ENCODE measurements at places on chromosomes 5 and 9. TPM values are rescaled to one million over a fixed set of nuclear protein-coding genes. Genes with fewer than 3 reads are reported as not detected.

- no peak for DNase-seq
Measured at GRCh38 chr9:98120476-98120875, 1.5 kb upstream of the TRIM14 start.

DNA sequence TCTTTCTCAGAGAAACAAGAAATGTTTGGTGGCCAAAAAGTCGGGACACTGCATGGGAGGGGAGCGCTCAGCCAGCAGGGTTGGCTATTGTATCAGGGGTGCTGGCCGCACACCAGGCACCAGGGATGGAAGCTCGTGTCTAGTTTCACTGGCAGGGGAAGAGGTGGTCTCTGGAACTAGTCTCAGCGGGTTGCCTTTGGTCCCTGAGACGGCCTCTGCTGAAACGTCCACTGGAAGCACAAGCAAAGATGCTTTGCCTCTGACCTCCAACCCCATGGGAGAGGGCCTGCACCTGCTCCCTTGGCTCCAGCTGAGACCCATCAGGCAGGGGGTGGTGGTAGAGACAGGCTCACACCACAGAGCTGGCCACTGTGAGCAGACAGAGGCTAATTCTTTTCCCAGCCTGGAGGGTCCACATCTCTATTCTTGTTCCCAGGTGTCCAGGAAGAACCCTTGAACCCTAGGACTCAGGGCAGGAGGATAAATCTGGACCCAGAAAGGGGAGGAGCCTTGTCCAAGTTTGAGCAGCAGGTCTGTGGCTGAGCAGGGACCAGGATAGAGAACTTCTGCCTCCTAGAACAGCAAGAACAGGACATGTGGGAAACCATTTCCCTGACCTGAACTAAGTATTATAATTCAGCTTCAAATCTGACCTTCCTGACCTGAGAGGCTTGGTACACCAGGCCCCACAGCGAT, 102.6 kb downstream of the RGS3 start:
- DNase-seq, result peak; percentile 69

- DNase-seq, result peak; percentile 68
Measured at GRCh38 chr5:115461093-115461492, 83.5 kb downstream of the FEM1C start.

DNA sequence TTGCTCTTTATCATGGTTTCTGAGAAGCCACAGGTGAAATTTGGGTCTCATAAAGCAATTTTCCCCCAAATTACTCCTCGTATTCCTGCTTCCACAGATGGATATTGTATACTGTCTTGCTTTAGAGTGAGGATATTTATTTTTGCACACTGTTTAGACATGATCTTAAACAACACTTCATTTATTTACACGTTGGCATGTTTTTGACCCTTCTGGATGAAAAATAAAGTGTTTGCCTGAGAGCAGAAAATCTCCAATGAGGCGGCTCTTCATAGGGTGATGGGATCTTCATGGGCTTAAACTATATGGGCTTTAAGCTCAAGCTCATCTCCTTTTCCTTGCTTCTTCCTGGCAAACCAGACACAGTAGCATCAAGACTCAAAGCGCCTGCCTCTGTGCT, 148.4 kb downstream of the MACROH2A1 start:
- DNase-seq, result no peak

The SLC46A2 gene
- not detected for total RNA-seq

GRCh38 chr5:168234133-168234532, 57.3 kb upstream of the WWC1 start:
- no peak for DNase-seq

The OMD gene
- 0.06 TPM for total RNA-seq

- DNase-seq, result no peak
Measured at GRCh38 chr5:140631831-140632365, 1.1 kb downstream of the CD14 start.

The TAF11L5 gene
- total RNA-seq, result not detected

DNA sequence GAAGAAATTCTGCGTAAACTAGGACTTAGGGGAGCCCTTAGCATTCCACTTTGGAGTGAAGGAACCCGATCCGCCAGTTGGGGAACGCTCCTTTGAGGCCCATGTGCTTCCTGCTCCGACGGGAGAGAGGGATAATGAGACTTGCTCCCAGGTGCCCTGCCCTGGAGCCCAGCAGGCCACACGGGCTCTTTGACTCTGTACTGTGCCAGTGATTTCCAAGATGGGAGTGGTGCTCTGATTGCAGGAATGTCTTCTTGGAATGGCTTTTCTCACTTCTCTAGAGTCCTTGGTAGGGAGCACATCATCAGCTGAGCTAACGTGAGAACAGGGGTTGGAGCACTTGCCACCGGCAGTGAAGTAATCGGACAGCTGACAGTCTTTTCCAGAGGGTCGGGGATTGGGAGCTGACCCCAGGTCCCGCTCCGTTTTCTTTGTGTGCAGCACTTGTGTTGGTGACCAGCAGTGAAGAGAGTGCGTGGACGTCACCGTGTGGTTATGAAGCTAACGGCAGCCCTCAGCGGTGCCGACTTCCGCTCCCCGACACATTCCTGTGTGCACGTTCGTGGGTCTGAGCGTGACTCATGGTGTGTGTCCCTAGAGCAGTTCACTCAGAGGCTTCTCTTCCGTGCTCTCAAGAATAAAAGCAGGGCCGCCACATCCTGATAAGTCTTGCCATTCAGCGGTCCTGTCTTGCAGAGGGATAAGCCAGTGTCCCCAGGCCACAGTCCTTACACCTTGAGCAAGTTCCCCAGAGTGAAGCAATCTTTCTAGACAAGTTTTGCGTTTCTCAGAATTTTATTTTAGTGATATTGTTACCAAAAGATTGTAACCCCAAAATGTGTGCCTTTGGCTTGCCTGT, 25.6 kb downstream of the ABL1 start:
- peak; percentile 98 for DNase-seq

The TPPP gene
- total RNA-seq, result 0.06 TPM

The ST6GALNAC4 gene
- 50.9 TPM for total RNA-seq

The GPX8 gene
- total RNA-seq, result 129 TPM

GRCh38 chr9:121691890-121692289, 40.5 kb downstream of the DAB2IP start:
- no peak for DNase-seq

The PRUNE2 gene
- total RNA-seq, result 88.1 TPM

DNA sequence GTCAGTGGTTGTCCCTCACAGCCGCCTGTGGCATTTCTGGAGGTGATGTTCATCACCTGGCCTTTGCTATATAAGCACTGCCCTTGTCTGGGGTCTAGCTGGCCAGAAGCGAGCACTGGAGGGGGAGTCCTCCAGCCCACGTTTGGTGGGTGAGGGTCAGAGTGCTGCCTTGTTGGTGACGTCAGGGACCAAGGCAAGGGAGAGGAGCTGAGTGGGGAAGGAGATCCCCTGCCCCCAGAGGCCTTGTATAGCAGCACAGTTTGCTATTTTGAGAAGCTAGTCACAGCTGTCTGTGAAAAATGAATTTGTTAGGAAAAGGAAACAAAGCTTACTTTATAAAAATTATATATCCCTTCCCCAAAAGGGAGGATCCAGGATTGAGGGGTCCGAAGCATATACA, 49.8 kb downstream of the SYK start:
- no peak for DNase-seq

The RASEF gene
- not detected for total RNA-seq

The SEC24A gene
- 18.8 TPM for total RNA-seq

- peak; percentile 59 for DNase-seq
Measured at GRCh38 chr5:58972301-58972700, 389.4 kb downstream of the RAB3C start.

DNA sequence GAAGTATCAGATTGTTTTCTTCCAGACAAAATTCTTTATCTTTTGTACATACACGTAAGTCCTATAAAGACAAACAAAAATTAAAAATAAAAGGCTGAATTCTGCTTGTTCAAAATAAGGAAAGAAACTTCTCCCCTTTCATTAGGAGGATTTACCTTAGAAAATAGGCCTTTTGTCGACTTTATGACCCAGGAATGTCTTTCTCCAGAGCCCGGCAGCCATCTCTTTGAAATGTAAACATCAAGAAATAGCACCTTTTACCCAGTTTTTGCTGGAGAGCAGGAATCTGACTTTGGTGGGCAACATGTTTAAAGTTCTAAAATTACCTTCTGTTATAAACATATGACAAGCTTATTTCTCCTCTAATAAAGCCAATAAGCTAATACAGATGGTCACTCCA, 373.0 kb upstream of the FTMT start:
- no peak for DNase-seq

GRCh38 chr9:84694248-84694647, 24.7 kb downstream of the NTRK2 start:
- no peak for DNase-seq

DNA sequence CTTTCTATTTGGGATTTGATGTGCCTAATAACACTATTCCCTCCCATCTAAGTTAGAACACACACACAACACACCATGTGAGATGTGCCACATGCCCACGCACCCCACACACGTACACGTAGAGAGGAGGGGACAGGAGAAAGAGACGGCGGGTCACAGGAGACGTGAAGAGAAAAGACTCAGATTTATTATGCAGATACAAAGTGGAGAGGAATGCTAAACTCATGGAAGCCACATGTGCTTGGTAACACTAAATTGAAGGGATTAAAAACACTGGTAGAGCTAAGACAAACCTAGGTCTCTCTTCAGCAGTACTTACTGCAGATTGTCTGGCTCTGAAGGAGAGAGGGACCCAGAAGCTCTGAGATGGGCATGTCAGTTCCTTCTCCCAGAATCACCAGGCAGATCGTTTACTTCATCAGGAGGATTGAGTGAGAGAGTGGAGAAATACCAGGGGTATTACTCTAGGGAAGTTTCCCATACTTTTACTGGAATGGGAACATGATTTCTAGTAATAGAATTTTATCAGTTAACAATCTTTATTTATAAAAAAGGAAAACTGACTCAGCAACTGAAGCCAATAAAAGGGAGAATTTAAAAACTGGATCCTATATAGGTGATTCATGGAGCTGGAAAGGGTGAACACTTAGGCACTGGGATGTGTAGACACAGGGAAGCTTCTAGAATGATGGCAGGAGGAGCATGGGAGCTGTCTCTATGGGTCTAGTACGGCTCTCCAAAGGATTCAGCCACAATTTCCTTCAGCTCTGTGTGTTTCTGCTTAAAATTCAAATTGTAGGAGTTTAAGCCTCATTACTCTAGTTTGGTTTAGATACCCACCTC, 139.4 kb downstream of the MACIR start:
- DNase-seq, result no peak

The ANKRD31 gene
- not detected for total RNA-seq

- no peak for DNase-seq
Measured at GRCh38 chr9:114606068-114606467, 5.0 kb upstream of the TMEM268 start.

GRCh38 chr5:59540366-59540765, 353.2 kb downstream of the PDE4D start:
- no peak for DNase-seq

The CNTLN gene
- total RNA-seq, result 15.1 TPM

The ZNF354C gene
- 5.2 TPM for total RNA-seq

The ESM1 gene
- total RNA-seq, result 0.98 TPM

GRCh38 chr5:103690676-103691075, 128.1 kb upstream of the NUDT12 start:
- no peak for DNase-seq

The SLF1 gene
- total RNA-seq, result 15.0 TPM

DNA sequence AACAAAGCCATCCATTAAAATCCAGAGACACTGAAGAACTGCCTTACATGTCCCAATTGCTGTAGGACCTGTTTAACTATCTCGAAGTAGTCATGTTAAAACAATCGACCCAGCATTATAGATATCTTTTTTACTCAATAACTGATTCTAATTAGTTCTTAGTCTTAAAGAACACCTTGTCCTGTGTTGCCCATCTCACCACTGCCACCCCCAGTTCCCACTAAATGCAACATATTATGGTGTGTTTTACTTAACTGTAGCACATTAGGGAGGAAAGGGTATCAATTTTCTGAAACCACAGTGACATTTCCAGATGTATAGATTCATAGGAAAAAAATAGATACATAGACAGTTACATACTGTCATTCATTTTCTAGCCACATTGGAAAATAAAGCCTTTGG, 221.2 kb downstream of the MEF2C start:
- DNase-seq, result no peak

DNA sequence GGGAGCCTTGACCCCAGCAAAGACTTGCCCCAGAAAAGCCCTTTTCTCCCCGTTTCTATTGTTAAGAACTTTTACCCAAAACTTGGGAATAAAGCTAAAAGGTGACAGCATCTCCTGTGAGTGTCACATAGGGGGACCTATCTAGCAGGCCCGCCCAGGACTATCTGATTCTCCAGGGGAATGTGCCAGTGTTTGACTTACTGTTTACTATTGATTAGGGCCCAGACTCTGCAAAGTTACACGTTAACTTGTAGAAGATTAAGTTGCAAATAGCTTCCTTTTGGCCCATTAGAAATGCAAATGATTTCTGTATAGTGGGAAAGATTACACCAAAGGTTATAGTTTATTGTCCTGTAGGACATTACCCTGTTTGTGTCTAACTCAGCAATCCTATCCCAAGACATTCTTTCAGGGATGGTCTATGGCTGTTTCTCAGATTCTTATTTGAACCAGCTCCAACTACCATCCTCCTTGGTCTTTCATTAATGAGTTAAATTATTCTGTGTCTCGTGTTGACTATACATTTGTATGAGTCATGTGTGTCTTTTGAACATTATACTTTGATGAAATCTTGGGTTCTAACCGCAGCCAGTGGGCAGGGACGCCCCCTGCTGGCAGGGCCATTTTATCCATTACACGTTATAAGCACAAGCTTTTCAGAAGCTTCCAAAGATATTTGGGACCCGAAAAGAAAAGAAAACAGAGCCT, 60.7 kb downstream of the HRH2 start:
- no peak for DNase-seq

- no peak for DNase-seq
Measured at GRCh38 chr5:175321927-175322532, 122.0 kb downstream of the DRD1 start.

DNA sequence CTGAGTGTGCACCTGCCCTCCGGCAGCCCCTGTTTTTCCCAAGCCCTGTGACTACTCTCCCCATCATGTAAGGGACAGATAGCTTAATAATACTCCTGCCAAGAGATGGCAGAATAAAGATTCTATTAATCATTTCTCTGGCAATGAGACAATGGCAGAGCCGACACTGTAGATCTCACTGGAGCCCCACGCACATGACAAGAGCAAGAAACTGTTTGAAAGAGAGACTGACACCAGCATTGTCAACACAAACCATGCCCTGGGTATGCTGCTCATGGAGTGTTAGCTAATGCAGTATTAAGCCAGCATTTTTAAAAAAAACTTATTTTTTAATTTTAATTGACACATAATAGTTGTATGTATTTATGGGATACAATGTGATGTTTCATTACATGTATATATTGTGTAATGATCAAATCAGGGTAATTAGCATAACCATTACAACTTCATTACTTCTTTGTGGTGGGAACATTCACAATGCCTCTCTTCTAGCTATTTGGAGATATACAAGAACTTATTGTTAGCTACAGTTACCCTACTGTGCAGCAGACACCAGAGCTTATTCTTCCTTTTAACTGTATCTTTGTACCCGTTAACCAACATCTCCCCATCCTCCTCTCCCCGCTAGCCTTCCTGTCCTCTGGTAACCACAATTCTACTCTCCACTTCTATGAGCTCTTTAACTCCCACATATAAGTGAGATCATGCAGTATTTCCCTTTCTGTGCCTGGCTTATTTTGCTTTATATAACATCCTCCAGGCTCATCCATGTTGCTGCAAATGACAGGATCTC, 31.5 kb upstream of the SEMA4D start:
- no peak for DNase-seq

Measured in LHCN-M2 (cell line).